ENCODE measurements at places on chromosomes 4 and X.

- DNase-seq, result no peak
Observed at GRCh38 chrX:154374313-154375155, at the start of gene FLNA. FLNA (minus strand) TSS chrX:154374634; CDS start chrX:154371245, 3,389 bp downstream.

DNA sequence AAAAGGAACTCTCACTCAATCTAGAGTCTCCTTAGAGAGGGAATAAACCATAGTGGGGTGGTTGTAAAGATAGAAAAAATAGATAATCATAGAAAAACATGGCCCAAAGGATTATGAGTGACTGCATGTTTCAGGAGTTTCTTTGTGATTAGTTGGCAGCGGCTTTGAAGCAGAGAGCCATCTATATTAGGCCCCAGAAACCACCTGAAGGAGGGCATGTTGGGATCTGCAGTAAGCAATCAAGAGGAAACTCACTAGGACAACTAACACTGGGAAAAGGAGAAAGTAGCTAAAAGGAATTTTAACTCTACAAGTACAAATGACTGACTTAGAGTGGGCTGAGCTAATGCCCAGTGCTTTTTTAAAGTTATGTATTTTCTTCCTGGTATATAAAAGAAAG lies 269.2 kb upstream of the NRK start:
- DNase-seq, result no peak

DNA sequence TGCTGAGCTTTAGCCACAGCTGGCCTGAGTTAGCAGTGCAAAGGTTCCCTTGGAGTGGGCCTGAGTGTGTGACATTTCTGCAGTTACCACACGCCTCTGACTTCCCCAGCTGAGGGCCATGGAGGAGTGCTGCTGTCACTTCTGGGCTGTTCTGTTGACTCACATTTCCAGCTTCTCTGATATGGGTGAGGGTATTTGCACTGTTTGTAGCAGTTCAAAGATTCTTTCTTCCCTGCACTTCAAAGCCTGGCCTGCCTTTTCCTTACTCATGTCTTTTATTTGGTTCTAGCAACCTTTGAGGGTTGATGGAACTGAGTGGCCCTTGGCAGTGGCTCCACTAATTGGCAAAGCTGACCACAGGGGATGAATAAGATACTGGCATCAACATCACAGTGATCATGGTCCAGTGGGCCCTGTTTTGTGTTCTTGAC lies 26.4 kb upstream of the SCML1 start:
- DNase-seq, result peak; percentile 4

- DNase-seq, result no peak
Observed at GRCh38 chr4:5814421-5814820, 78.5 kb downstream of the CRMP1 start.
